Calu3 (cell line): ENCODE measurements at places on chromosomes 12 and 14. TPM values are rescaled to one million over a fixed set of nuclear protein-coding genes. Genes with fewer than 3 reads are reported as not detected.
A peak's percentile ranks its signal among the peaks of the same experiment; 100 is the strongest.

The RBP5 gene
- total RNA-seq: 0.81 and 2.3 TPM in 2 replicates

The PLCZ1 gene
- not detected in 2 replicates for total RNA-seq

The IL31 gene
- total RNA-seq: not detected in 2 replicates

The SYCP3 gene
- total RNA-seq: 0.12 TPM in 1 of 2 replicates, not detected in the other

The CLEC14A gene
- not detected in 2 replicates for total RNA-seq

The ACACB gene
- total RNA-seq: 6.2 and 6.8 TPM in 2 replicates

The BMP4 gene
- total RNA-seq: 23.0 and 24.8 TPM in 2 replicates

The IAPP gene
- total RNA-seq: not detected in 2 replicates

The PLA2G1B gene
- total RNA-seq: not detected in 2 replicates

The SUSD6 gene
- 44.7 and 45.5 TPM in 2 replicates for total RNA-seq

GRCh38 chr12:108358580-108358965, 19.5 kb upstream of the CMKLR1 start:
- DNase-seq: no peak

DNA sequence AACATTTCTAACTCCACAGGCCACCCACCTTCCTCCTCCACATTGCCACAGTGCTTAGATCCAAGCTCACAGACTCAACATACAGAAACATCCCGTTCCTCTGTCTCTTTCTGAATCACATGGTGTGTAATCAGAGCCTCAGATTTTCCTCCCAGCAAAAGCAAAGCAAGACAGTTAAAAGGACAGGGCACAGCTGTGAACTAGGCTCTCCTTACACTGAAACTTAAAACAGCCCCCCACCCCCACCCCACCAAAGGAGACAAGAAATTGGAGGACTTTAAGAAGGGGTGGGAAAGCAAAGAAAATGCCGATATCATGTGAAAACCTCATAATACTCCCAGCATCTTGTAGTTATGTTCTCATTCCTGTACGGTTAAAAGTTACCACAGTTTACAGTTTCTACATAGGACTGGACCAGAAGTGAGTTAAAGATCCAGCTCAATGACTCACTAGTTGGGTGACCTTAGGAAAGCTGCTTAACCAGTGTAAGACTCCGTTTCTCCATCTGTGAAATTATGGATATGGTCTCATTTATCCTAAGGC, 4.8 kb downstream of the YBX3 start:
- DNase-seq: no peak

GRCh38 chr12:111099186-111099585, 178.8 kb upstream of the MYL2 start:
- no peak for DNase-seq

DNA sequence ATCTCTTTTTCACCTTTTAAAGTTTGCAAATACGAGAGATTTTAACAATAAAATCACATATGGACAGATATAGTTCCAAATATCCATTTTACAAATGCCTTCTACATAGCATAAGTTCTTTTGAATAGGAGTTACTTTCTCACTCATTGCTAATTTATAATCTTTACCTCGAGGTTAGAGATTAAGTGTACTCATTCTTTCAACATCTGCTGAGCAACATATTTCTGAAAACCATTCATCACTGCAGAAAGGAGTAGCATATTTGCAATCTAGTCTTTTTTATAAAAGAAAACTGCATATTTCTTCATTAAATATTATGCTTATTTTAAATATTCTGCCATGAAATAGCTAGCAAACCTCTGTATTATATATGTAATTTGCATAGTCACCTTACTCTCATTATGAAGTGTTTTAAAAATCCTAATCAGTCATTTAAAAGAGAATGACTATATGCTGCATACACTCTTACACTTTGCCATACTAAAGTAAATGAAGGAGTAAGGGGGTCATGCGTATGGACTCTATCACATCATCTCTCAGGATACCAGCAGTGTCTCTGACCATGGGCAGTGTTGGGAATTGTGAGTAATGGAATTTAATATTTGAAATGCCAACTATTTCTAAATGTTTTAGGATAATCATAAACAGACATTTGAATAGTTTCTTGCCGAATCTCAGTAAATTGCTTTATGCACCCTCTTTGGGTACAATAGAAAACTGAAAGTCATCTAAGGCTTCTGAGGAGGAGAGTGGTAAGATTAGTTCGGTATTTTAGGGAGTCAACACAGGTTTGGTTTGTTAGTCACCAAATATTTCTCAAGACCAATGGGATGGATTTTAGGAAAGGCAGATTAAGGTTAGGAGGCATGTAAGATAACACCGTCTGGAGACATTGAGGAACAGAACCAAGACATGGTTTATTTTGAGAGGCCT, 524.8 kb upstream of the ATP2B1 start:
- no peak for DNase-seq

DNA sequence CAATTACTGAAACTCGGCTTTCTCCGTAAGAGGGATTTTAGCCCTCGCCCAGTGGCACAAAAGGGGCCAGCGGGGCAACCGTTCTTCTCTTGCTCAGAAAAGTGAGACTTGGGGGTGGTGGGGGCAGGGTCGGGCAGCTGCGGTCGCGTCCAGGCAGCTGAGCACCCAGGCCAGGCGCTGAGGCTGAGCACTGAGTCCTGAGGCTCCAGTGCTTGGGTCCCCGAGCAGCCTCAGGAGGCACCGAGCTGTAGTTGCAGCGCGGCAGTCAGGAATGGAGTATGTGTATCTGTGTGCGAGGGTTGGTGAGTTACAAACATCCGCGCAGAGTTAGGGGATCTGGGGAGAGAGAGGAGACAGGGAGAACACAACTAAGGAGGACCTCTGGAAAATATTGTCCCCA, 4.1 kb upstream of the HOXC6 start:
- DNase-seq: no peak

DNA sequence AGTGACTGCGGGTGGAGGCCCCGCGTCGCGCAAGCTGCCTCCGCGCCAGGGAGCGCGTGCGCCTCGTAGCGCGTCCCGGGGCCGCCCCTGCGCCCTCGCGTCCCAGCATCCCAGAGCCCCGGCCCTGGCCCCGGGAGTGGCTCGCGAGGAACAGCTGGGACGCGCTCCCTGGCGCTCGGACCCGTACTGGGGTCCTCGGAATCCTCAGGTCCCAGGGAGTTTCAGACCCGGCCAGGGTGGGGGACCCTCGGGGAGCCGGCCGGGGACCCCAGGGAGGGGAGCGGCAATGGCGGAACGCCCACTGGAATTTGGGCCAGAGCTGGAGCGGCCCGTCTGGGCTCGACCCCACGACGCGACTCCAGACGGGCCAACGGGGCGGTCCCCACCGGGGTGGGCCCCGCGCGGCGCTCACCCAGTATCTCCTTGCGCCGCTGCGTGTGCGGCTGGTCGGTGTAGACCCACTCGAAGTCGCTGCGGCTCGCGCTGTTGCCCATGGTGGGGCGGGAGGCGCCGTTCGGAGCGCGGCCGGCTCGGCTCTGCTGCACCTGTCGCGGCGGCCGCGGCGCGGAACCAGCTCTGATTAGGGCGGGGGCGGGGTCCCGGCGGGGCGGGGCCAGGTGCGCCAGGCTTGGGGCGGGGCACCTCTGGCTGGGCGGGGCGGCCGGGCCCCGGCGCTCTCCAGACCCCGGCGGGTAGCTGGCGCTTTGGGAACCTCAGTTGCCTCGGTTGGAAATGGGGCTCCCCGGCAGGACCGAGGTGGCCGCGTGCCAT, at the start of gene DEGS2:
Gene DEGS2, minus strand, starts transcription at position 552 of the 771 bp plus-strand sequence. Its CDS starts 58 bp downstream, at position 494.
- DNase-seq: peak; percentile 59

DNA sequence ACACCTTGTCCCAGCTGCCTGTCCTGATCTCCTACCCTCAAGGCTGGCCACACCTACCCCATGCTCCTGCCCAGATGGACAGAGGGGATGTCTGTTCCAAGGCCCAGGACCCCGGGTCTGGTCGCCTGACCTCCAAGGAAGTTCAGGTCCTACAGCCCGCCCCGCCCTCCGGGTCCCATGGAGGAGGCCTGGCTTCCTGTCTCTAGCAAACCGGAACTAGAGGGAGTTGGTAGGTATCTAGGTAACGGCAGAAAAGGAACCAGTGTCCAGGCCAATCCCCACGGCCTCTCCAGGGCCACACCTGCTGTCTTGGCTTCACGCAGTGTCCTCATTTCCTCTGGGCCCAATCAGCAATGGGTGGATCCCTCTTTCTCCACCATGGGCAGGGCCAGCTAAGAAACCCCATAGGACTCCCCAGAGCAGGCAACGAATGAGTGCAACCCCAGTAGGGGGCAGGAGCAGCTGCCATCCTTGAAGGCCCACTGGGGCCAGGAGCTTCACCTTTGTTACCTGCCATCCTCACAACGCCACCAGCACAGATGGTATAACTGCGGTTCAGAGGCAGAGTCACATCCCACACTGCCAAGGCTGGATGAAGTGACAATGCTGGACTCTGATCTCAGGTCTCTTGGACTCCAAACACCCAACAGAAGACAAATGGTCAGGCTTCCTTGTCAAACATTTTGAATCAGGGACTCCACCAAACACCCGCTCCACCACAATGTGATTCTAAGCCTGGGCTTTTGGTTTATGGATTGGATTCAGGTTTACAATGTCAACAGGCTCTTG, 25.1 kb upstream of the RPLP0 start:
- DNase-seq: peak; percentile 55

GRCh38 chr12:132717011-132717410, 6.4 kb downstream of the PGAM5 start:
- no peak for DNase-seq

DNA sequence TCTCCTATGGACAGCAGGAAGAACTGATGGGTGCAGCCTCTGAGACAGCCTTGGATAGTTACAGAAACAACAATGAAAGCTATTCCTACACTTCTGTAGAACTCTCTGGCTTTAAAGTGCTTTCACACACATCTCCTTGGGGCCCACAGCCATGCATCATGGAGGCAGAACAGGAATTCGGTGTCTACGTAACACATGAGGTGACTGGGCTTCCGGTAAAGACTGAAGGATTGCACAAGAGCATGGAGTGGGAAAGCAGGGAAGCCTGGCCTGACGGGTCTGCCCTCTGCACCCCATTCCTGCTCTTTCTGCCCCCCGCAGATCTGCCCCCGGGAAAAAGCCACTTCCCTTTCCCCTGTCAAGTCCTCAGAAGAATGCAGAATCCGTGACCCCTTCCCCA, 82.6 kb downstream of the VWF start:
- DNase-seq: no peak

- no peak for DNase-seq
These were observed 25.9 kb downstream of the CMKLR1 start for GRCh38 chr12:108313241-108313605.

DNA sequence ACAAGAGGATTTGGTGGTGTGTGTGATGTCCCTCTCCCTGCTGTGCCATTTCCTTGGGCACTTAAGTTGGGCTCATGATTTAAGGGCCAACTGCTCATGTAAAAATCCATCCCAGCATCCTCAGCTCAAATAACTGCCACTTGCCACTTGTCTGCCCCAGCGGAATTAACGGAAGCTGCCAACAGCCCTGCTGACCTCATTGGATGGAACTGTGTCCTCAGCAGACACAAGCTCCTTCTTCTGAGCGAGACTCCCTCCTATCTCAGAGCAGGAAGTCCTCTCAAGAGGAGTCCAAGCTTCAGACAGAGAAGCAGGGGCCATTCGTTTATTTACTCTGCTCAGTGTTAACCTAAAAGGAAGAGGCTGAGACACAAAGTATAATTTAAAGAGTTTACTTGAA, 29.6 kb upstream of the PRMT8 start:
- no peak for DNase-seq

- no peak for DNase-seq
These were observed 37.8 kb downstream of the SRRM4 start for GRCh38 chr12:119019166-119019565.

- DNase-seq: no peak
These were observed 78.8 kb downstream of the PAPOLA start for GRCh38 chr14:96581026-96581425.

- no peak for DNase-seq
These were observed 220.2 kb upstream of the CPNE8 start for GRCh38 chr12:39125566-39125965.

GRCh38 chr12:53750812-53751335, 905 bp downstream of the CISTR start:
- no peak for DNase-seq

GRCh38 chr12:71551529-71551928, 111.9 kb downstream of the LGR5 start:
- no peak for DNase-seq

GRCh38 chr14:94677213-94677612, 65.0 kb downstream of the SERPINA3 start:
- DNase-seq: no peak

DNA sequence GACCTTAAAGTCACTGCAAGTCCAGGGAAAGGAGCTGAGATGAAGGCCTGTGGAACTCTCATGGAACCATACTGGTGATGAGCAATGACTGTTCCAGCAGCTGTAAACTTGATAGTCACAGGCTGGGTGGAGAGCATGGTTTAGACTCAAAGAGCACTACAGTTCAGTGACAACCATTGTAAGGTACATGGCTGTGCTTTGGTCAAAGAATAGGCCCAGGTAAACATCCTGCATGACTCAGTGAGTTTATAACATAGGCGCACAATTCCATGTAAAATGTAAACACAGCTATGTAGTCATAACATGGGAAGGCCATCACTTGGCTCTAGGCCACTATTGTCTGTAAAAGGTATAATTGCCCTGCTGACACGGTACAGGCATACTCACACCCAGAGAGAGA, 119.3 kb upstream of the FSCB start:
- DNase-seq: no peak

DNA sequence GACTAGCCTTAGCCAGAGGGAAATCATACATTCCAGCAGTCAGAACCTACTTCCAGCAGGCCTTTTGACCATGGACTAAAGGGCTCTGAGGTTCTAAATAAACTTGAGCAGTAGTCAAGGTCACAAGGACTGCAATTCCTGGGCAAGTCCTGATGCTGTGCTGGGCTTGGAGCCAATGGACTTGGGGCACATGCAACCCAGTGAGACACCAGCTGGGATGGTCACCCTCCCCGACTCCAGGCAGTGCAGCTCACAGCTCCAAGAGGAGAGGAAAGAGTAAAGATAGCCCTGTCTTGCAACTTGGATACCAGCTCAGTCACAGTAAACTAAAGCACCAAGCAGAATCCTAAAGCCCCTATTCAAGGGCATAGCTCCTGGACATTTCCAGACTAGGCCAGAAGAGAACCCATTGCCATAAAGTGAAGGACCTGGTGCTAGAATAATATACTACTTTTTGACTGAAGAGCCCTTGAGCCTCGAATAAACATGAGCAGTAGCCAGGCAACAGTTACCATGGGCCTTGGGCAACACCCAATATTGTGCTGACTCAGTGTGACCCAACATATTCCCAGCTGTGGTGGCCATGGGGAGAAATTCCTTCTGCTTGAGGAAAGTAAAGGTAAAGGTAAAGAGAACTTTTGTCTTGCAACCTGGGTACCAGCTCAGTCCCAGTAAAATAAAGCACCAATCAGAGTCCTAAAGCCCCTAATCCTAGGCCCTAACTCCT, 226.2 kb upstream of the CLEC14A start:
- DNase-seq: no peak

DNA sequence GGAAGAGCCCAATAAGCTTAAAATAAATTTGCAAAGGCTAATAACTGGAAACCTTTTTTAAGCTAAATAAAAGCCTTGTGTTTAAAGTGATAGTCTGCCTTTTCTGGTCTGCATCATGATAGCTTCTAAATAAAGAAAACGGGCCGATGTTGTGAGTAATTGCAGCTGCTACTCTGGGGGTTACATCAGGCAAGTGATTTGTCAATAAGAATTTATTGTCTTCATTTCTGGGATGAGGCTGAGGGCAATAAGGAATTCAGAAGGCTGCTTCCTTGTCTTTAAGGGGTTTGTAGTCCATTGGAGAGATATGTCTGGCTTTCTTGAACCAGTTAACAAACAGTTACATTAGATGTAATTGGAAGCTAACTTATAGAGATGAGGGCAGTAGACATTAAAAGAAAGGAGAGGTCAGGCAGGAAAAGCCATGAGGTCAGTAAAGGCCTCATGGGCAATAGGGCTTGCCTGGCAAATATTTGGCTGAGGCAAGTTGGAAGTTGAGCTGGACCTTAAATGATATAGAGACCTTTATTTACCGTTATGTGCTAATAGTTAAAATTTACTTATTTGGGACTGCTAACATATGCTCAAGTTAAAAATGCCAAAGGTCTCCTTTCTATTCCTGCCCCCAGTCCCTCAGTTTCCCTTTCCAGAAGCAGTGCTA, 85.0 kb downstream of the CRADD start:
- no peak for DNase-seq
